Stimulated activated CD8-positive, alpha-beta memory T cell treated with anti-CD3 and anti-CD28 coated beads, Interleukin-4, amount 100 ng/mL, for 1 hour (primary cell): ENCODE measurements at places on chromosomes 1 and 21.

DNA sequence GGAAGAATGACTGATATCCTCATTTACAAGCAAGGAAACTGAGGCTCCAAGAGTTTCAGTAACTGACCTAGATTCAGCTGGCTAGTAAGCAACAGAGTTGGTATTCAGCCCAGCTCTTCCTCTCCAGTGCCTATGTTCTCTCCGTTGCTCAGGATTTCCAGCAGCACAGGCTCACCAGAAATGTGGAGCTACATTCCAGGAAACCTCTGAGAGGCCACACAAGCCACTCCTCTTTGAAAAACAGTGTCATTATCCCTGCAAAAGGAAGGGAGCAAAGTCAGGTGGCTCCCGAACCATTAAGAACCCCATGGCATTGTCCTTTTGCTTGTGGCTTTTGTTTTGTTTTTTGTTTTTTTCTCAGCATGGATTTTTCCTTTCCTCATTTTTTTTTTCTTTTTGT is 40.6 kb upstream of the DUSP10 start:
- DNase-seq, result no peak

GRCh38 chr21:41948901-41949300 is 4.9 kb downstream of the C2CD2 start:
- no peak for DNase-seq

- DNase-seq, result no peak
Measured at GRCh38 chr1:28894785-28895184, 19.6 kb upstream of the EPB41 start.

- no peak for DNase-seq
Measured at GRCh38 chr1:229432116-229432461, 1.8 kb downstream of the ACTA1 start.

GRCh38 chr1:16971341-16972188 is 8.9 kb downstream of the MFAP2 start:
- no peak for DNase-seq

GRCh38 chr1:228996281-228996680 is 261.0 kb downstream of the RHOU start:
- no peak for DNase-seq

- DNase-seq, result no peak
Measured at GRCh38 chr1:13583595-13583965, at the start of gene PDPN. PDPN (plus strand) TSS chr1:13583832; CDS start chr1:13584034, 202 bp downstream.

- no peak for DNase-seq
Measured at GRCh38 chr21:36698385-36698980, 432 bp upstream of the SIM2 start.

- no peak for DNase-seq
Measured at GRCh38 chr1:115764541-115764940, 4.0 kb downstream of the CASQ2 start.

DNA sequence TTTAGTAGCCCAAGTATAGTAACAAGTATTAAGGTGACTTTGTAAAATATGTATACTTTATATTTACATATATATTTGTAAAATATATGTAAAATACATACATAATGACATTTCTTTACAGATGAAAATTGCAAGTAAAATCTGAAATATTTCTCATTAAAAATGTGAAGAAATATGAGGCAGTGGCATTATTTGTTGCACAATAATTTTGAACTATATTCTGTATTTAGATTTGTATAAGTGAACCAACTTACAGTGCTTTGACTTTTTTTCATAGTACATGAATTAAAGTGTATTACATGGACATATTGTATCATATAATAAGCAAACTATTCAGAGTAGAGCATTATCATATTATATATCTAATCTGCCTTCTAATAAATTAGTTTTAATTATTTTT is 60.3 kb downstream of the ANGPTL1 start:
- DNase-seq, result no peak

DNA sequence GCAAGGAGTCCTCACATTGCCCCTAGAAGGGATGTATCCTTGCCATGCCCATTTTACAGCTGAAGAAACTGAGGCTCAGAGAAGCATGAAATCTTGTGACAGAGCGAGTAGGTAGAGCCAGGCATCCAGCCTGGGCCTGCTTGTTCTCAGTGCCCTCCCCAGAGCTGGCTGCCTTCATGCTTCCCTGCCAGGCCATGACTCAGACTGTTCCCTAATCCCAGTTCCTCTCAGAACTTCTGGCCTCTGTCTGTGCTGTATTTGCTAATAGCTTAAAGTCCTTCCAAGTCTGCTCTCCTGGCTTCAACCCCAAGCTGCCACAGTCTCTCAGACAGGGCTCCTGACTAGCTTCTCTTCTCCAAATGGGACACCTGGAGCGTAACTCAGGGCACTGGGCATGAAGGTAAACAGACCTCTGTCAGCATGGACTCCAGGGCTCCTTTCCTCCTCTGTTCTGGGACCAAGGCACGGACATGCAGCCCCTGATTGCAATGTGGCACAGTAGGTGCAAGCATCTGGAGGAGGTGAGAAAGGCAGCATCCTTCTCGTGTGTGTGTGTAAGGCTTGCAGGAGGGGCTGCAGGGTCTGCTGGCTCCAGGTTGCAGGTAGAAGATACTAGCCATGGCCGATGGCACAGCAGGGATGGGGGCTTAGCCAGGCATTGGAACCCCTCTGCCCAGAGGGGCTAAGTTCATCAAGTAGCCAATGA is 122.7 kb downstream of the HMGB4 start:
- DNase-seq, result no peak

- no peak for DNase-seq
Measured at GRCh38 chr1:154998818-154999570, 3.6 kb upstream of the ZBTB7B start.

- DNase-seq, result peak; percentile 52
Measured at GRCh38 chr1:203026031-203026665, at the start of gene PPFIA4. PPFIA4 (plus strand) TSS chr1:203026491; CDS start chr1:203039009, 12,518 bp downstream.
